ENCODE measurements at places on chromosomes 6 and 20. TPM values are rescaled to one million over a fixed set of nuclear protein-coding genes. Genes with fewer than 3 reads are reported as not detected.
A peak's percentile ranks its signal among the peaks of the same experiment; 100 is the strongest.

GRCh38 chr6:93735099-93735498, 315.7 kb upstream of the EPHA7 start:
- DNase-seq = no peak

DNA sequence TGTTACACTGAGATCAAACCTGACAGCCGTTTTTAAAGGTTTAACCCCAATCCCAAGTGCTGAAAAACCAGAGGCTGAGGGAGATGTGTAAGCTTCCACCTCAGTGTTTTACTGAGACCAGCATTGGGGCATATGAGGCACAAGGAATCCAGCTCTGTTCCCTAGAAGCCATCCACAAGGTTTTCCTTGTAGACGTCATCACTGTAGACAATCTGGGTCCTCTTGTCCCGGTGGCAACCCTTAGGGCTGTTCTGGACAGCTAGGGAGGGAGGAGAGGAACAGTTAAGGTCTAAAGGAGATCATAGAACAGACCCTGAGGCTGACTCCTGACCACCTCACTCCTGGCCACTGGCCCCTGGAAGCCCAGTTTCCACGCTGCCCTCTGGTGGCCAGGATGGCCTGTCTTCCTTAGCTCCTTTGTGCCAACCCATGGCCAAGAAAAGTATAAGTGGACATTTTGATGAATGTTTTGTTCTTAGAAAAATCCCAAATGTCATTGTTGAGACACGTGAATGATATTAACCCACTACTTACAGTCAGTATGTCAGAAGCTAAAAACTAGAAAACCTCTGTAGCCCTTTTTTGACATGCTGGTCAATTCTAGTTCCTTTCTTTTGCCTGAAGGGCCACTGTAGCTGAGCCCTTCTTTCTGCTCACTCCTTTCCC, 6.4 kb downstream of the CFB start:
- peak; percentile 30 for DNase-seq

LIME1 gene
- 1.9 TPM for polyA plus RNA-seq

TBC1D22B gene
- 7.0 TPM for polyA plus RNA-seq

KCNS1 gene
- polyA plus RNA-seq = 0.03 TPM

TSBP1 gene
- polyA plus RNA-seq = not detected

DNA sequence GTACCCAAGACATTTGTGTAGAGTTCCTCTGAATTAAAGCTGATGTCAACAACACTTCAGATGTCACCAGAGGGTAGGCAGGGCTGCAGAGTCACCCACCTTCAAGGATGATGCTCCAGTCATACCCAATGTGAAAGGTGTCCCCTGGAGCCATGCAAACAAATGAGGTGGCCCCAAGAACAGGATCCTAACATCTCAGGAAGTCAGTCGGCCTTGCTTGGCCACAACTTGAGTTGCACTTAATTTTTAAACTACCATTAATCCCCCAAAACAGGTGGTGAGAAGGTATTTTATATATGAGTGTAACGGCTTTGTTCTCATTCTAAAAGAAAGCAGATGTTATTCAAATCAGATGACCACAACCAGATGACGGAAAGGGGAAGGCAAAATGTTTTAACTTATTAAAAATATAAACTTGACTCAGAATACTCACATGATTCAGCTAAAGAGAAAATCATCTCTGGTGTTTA, 21.1 kb upstream of the SERPINB1 start:
- DNase-seq = no peak

DNA sequence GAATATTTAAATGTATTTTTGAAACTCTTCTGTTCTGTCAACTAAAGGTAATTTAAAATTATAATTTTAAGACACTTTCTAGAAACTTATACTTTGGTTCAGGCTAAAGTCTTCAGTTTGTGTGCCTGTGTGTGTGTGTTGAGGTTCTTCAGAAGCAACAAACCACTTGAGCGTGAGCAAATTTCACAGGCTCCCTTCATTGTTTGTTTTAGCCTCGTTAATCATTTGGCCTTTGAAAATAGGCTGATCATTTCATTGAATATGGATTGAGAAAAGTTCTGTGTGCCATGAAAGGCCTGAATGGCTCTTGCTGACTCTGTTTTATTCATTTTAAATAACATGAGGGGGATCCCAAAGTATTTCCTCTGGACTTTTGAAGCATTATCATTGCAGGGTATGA, 420.1 kb downstream of the CDKAL1 start:
- no peak for DNase-seq

Data from muscle of arm (tissue), 14 donors.